Activated T-helper 2 cell treated with anti-CD3 and anti-CD28 coated beads, Interferon-gamma antibody, Interleukin-2, Interleukin-4, amounts not matched to agents 10 μg/mL and 5 μg/mL and 100 μg/mL, durations not matched to agents 14 hours and 24 hours and 36 hours (primary cell): ENCODE measurements at places on chromosomes 16 and 17. TPM values are rescaled to one million over a fixed set of nuclear protein-coding genes. Genes with fewer than 3 reads are reported as not detected.

TBC1D3K gene
- total RNA-seq, result not detected in 2 replicates

NPIPA8 gene
- total RNA-seq, result 0.55 and 0.91 TPM in 2 replicates

DNA sequence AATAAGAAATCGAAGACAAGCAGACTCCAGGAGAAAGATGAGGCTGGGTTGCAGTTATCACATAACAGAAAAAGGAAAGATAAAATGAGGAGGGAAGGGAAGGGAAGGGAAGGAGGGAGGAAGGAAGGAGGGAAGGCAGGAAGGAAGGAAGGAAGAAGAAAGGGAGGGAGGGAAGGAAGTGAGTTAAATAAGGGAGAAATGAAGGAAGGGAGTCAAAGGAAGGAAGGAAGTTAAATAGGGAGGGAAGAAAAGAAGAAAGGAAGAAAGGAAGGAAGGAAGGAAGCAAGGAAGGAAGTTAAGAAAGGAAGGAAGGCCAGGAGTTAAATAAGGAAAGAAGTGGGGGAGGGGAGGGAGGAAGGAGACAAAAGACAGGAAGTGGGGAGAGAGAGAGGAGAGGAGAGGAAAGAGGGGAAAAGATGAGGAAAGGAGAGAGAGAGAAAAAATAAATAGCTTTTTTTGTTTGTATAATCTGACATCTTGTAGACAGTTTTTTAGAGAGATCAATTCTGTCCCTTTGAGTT lies 679.6 kb downstream of the HS3ST4 start:
- no peak overlapping the region for H3K4me3 ChIP-seq
- no peak overlapping the region for H3K27ac ChIP-seq
- H3K36me3 ChIP-seq, result no peaks in the 10 kb centered on the region
- H3K27me3 ChIP-seq, result no peaks in the 10 kb centered on the region
- H3K4me1 ChIP-seq, result no peaks in the 10 kb centered on the region

DNA sequence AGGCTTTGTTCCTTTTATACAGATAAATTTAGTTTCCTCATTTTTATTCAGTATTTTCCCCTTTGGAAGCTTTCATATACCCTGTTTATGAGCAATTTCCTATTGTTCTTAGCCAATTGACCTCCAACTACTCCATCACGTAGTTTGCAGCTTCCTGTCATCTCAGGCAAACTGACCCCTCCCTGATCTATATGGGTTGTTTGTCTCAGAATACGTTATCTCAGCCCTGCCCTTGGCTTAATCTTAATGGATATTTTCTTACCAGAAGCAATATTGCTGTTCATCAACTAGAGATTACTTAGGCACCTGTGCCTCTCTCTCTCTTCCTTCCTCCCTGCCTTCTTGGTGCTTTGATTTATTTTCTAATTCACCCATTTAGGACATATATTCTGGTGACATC lies 81.2 kb downstream of the ZNF18 start:
- H3K4me3 ChIP-seq, result no peak overlapping the region
- no peaks in the 10 kb centered on the region for H3K4me1 ChIP-seq
- no peaks in the 10 kb centered on the region for H3K36me3 ChIP-seq
- no peak for DNase-seq
- H3K27me3 ChIP-seq, result no peaks in the 10 kb centered on the region

DNA sequence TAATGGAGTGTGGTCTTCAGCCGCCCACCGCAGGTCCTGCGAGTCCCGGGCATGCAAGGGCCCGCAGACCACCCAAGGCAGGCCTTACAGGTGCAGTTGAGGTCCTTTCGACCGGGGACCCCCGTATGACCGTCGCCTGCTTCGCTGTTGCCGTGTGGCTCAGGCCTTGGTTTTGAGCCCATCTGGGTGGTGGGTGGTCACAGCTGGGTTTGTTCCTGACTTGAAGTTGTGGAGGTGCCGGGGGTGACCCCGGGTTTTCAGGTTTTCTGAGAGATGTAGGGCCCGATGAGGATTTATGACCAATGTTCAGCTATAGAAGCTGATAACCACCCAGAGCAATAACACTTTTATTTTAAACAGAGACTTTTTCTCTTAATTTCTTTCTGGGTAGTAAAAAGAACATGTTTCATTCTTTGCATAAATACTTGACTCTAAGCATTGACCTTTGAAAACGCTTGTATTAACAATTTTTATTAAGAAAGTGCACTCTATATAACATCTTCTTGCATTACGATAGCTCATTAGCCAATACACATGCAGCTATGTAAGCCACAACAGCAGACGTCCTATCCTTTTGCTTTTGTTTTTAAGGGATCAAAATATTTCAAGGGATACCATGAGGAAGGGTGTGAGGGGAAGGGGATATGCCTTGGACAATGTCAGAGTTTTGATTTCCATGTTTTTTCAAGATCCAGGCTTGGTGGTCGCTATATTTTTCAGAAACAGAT lies 1.9 kb downstream of the FOXL1 start:
- H3K4me1 ChIP-seq, result peaks cover 10% of the 10 kb centered on the region
- H3K4me3 ChIP-seq, result no peak overlapping the region
- peaks cover 57% of the 10 kb centered on the region for H3K27me3 ChIP-seq
- H3K27ac ChIP-seq, result no peak overlapping the region
- DNase-seq, result no peak

- no peaks in the 10 kb centered on the region for H3K4me1 ChIP-seq
- H3K4me3 ChIP-seq, result no peak overlapping the region
- H3K27me3 ChIP-seq, result no peaks in the 10 kb centered on the region
- no peaks in the 10 kb centered on the region for H3K36me3 ChIP-seq
- no peak overlapping the region for H3K27ac ChIP-seq
These were observed 18.9 kb downstream of the TPSD1 start for GRCh38 chr16:1274767-1275166.

- no peaks in the 10 kb centered on the region for H3K27me3 ChIP-seq
- DNase-seq, result no peak
- no peaks in the 10 kb centered on the region for H3K36me3 ChIP-seq
- H3K4me1 ChIP-seq, result no peaks in the 10 kb centered on the region
These were observed 412.0 kb downstream of the HAPSTR1 start for GRCh38 chr16:9503251-9503984.

- H3K4me1 ChIP-seq, result no peaks in the 10 kb centered on the region
- no peaks in the 10 kb centered on the region for H3K27me3 ChIP-seq
- no peak overlapping the region for H3K4me3 ChIP-seq
- H3K27ac ChIP-seq, result no peak overlapping the region
These were observed 901.6 kb upstream of the GOT2 start for GRCh38 chr16:59635674-59636073.

GRCh38 chr17:51371732-51372151 lies 111.4 kb downstream of the UTP18 start:
- no peaks in the 10 kb centered on the region for H3K36me3 ChIP-seq
- peaks cover 5% of the 10 kb centered on the region for H3K27me3 ChIP-seq
- DNase-seq, result peak; percentile 14
- no peaks in the 10 kb centered on the region for H3K4me1 ChIP-seq
